ENCODE measurements at places on chromosomes 6 and 20.

- no peak for DNase-seq
Observed at GRCh38 chr6:30490026-30490876, 942 bp downstream of the HLA-E start.

- DNase-seq = no peak
Observed at GRCh38 chr20:16098890-16099639, 474.2 kb downstream of the KIF16B start.

DNA sequence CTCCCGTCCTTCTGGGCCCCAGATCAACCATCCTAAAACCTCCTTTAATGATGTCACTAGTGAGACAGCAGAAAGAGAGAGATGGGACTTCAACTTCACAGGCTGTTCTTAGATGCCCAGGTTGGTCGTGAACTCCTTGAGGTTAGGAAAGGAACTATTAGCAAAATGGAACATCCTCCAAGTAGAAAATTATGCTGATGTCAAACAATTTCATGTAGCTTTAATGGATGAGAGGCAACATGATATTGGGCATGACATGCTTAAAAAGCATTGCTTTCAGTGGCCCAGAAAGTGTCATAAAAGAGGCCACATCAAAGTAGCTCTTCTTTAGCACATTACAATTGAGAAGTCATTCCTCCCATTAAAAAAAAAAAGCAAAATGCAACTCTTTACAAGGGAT lies 248.1 kb downstream of the PTPRT start:
- DNase-seq = no peak

DNA sequence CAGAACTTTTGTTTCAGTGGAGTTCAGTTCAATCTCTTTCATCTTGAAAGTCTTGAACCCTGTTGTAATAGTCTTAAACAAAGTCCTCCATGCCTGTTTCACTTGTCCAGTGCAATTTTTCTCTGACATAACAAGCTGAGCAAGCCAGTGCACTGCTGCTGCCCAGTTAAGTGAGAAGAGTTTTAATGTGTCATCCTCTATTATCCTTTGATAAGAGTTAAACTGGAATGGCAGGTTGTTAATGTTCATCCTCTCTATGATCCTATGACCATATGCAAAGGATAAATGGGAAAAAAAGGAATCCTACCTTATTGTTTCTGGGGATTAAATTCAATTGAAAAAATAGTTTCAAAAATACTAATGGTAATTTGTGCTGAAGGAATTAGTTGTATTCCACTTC lies 197.5 kb downstream of the FRK start:
- DNase-seq = no peak

GRCh38 chr20:40958598-40958997 lies 70.0 kb upstream of the TOP1 start:
- DNase-seq = no peak

DNA sequence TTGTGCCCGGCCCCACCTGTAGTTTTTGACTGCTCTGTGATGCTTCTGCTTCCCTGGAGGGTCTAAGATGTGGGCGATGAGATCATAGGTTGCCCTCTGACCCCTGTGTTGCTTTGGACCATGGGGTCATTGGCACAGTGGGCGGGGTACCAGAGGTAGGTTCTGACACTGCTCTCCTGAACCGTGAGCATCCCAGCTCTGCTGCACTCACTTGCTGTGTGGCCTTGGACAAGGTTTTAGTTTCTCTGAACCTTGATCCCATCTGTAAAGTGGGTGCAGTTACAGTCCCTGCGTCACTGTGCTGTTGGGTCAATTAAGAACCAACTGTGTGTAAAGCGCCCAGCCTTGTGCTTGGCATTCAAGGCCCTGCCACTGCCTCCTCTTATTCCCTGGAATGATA lies 30.9 kb downstream of the SRC start:
- DNase-seq = no peak
